ENCODE measurements at places on chromosomes 2 and 18. TPM values are rescaled to one million over a fixed set of nuclear protein-coding genes. Genes with fewer than 3 reads are reported as not detected.

HTR2B gene
- 0.73 TPM for total RNA-seq

SNTG2 gene
- not detected for total RNA-seq

DNA sequence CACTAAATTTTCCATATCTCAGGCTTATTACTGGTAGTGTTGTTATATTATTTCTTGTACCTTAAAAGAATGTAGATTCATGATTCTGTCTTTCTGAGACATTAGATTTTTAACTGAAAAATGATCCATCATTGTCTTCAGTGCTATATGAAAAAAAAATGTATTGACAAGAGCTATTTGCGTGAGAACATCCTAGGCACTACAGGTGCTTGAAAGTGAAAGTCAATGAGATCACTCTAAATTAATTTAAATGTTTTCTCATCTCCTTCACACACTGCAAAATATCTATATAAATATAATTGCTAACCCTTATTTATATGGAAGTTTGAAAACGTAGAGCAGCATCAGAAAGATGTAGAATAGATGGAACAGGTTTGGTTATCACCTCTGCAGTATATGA, 684.6 kb downstream of the TRIB2 start:
- H3K27me3 ChIP-seq: no peaks in the 10 kb centered on the region
- H3K36me3 ChIP-seq: no peaks in the 10 kb centered on the region
- no peaks in the 10 kb centered on the region for H3K4me1 ChIP-seq
- DNase-seq: no peak
- H3K27ac ChIP-seq: no peak overlapping the region
- no peak overlapping the region for H3K4me3 ChIP-seq

DNA sequence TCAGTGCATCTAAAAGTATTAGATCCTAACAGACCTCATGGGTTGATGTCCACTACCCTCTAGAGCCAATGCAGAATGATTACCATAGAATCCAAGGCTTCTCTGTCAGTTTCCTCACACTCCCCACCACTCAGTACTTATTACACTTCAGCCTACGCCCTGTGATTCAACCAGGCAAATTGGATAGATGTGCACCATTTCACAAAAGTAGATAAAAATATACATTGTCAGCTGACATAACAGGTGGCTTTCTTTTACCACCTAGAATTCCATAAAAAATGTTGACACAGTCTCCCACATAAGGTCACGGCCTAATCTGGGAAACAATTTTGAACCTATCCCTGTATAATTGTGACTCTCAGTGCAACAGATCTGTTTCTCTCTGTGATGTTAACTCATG, 144.9 kb downstream of the CERS6 start:
- H3K36me3 ChIP-seq: no peaks in the 10 kb centered on the region
- DNase-seq: no peak
- no peak overlapping the region for H3K4me3 ChIP-seq
- H3K27me3 ChIP-seq: no peaks in the 10 kb centered on the region

DYNAP gene
- total RNA-seq: not detected

SERPINB10 gene
- total RNA-seq: 0.93 TPM

- no peak overlapping the region for H3K27ac ChIP-seq
- no peak overlapping the region for H3K4me3 ChIP-seq
- DNase-seq: no peak
- no peaks in the 10 kb centered on the region for H3K27me3 ChIP-seq
These were observed 16.1 kb downstream of the WIPF1 start for GRCh38 chr2:174581491-174581890.
